ENCODE measurements at places on chromosomes 2 and 18.

DNA sequence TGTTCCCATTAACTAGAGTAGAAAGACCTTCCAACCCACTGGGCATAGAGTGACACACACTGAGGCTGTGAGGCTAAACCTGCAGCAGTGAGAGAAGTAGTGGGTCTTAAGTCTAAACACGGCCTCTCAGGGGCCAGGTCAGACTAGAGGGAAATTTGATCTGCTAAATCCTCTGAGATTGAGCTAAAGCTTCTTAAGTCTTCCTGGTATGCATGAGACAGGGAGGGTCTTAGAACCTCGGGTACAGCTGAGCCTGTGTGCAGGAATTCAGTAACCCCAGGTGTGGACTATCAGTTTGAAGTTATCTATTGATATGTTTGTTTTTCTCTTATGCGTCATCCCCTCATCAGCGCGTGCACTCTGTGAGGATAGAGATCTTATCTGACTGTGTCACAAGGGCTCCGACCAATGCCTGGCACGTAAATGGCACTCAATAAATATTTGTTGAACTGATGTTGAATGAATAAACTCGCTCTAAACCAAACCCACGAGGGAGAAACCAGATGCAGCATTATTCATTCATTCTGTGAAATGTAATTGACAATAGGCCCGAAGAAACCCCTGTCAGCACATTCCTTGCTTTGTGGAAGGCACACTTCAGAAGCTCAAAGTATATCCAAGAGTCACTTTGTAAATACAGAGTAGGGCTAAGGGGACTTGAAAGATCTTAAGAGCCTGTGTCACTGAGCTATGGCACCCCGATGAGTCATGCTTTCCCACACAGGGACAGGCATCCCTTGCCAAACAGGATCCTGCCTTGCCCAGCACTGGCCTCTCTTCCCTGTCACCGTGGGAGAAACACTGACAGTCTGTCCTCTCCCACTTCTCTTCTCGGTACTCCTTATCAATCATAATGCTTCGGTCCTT is 21.7 kb upstream of the RAB10 start:
- DNase-seq, result peak; percentile 51

GRCh38 chr2:120303177-120303576 is 42.8 kb upstream of the INHBB start:
- DNase-seq, result no peak

DNA sequence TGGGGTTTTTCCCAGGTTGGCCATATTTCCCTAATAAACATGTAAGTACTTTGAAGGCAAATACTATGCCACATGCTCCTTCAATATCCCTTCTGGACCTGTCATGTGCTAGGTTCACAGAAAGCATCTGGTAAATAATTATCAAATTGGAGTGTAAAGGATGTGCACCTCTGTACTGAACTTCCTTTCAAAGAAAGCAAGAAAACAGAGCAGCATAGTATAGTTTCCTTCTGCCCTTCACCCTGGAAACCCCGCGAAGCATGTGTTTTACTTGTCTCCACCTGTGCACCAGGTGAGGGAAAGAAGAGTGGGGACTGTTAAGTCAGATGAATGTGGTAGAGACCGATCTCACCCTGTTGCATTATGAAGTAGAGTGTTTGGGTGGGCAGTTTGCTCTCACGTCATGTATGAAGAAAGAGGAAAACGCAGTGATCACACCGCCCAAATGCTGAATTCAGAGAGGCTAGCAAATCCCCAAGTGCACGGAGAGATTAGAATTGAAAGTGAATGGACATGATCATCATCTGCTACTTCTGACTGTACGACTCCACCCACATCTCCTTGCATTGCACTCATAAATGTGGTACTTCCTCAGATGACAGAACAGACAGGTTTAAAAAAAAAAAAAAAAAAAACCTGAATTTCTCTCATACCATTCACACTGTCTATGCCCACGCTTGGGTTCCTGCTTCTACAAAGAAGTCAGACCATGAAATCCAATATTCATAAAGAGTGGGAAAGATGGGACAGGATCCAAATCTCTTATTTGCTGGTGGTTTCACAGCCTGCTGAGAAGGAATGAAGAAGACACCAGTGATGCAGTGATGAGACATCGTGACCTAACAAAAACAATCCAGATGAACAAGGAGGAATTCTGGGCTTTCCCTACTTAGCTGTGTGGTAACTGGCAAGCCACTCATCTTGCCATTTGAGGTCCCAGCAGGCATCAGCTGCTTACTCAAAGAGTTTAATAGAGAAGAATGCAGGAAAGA is 448.6 kb downstream of the BCL11A start:
- DNase-seq, result no peak

- DNase-seq, result no peak
These were observed 225.7 kb downstream of the EPHA4 start for GRCh38 chr2:221346411-221346810.

DNA sequence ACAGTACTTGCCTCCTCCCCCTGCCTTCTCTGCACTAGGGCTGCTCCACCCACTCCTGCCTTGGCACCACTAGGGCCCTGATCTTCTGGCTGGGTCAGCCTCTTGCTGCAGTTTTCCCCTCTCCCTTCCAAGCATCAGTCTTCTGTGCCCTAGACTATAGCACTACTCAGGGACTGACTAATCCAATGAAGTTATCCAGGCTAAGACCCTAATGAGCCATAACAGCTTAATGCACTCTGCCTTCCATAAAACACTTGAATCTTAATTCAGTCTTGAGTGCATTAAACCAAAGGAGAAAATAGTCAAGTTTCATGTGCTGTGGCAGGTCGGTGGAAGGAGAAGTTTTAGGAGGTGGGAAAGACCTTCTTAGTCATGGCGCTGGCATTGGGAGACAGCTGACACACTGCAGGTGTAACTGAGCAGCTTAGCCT is 95.7 kb downstream of the BIN1 start:
- no peak for DNase-seq

- DNase-seq, result peak; percentile 82
These were observed 20.5 kb upstream of the KIF1A start for GRCh38 chr2:240840435-240841060.

GRCh38 chr2:161625314-161625919 is 1.2 kb downstream of the SLC4A10 start:
- no peak for DNase-seq

- no peak for DNase-seq
These were observed 85.6 kb downstream of the VIT start for GRCh38 chr2:36781907-36782720.

- no peak for DNase-seq
These were observed 85.8 kb downstream of the CLHC1 start for GRCh38 chr2:55146263-55146662.

DNA sequence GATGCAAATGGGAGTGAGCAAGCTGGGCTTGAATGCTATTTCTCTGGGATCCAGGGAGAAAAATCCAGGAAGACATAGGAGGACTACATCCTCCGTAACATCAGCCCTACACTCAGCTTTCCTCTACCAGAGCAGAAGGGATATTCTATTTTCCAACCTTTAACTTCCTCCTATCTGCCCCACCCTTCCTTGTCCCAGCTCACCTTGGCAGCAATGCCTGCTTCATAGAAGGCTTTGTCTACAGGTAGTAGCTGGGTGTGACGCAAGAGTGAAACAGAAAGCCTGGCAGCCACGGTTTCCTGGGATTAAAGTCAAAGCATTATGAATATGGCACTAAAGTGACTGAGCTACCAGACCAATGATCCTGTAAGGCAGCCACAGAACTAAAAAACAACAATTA is 3.9 kb downstream of the KRTCAP3 start:
- no peak for DNase-seq

DNA sequence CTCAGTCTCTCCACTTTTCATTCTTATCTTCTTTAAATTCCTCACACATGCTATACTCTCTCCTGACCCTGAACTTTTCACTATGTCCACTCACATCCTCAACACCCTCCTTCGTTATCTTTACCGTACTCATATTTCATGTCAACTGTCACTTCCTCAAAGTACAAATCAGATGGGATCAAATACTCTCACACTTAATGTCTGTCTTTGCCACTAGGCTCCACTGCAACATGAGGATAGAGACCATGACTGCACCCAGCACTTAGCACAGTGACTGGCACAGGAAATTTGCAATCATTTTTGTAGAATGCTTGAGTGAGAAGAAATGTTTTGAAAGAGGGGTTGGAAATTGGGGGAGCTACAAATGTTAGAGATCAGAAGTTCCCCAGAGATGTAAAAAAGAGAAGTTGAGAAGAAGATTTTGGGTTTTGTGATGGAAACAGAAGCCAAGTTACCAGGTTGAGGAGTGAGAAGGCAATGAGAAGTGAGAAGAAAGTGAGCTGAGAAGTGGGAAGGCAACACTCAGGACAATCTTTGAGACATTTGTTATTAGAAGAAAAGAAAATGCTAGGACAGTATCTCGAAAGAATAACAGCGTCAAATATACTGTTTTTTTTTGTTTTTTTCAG is 87.0 kb downstream of the CCDC141 start:
- no peak for DNase-seq

DNA sequence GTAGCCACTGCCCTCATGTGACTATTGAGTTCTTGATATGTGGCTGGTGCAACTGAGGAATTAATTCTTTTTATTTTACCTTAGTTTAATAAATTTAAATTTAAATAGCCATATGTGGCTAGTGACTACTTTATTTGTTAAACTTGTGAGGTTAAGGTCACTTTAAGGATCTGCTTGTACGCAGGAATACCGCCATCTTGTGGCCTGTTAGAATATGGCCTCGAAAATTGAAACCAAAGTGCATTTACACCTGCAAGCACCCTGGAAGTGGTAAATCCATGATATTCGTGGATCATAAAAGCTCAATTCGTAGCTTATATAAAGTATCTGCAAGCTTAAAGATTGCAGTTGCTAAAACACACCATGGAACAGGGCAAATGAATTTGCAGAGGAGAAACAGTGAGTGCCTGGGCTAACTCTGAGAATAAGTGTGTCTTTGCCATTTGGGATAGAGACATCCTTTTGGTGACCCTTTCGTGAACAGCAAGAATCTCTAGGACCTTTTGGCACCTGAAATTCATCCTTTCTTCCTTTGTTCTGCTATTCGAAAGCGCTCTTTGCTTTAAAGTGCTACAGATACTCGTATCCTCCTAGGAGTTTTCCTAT is 59.9 kb upstream of the REG3A start:
- peak; percentile 4 for DNase-seq

DNA sequence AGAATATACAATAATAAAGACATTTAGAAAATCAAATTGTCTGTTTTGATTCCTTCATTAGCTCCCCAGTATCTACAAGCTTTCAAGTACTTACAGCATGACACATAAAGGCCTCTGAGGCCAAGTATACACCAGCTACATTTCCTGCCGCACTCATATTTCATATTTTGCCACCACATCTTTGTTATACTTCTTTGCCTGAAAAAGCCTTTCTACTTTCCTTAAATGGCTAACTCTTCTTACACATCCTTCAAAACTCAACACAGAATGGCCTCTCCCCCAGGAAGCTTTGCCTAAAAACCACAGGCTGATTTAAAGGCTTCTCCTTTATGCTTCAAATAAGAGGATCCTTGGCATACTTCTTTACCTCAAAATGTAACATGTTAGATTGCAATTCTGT is 4.5 kb downstream of the STK17B start:
- no peak for DNase-seq

GRCh38 chr2:48694149-48694548 is 61.4 kb downstream of the LHCGR start:
- DNase-seq, result no peak

- no peak for DNase-seq
These were observed at the start of gene GPR75 for GRCh38 chr2:53859206-53860181. GPR75 (minus strand) TSS chr2:53859967; CDS start chr2:53854756, 5,211 bp downstream.

DNA sequence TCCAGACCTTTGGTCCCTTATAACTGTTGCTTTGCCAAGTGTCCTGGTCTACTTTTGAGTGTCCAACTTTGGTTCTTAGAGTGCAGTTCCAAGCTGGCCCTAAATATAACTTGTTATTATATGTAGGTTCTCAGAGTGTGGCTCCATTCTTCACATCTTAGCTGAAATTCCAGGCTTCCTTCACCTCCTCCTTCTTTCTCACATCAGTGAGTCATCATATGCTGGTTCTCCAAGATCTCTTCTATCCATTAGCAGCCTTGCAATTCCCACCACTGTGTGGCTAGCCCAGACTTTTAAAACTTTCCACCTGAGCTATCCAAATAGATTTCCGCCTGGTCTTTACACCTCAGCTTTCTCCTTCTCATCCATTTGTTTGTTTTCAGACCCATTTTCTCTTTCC is 12.6 kb upstream of the CXCR4 start:
- DNase-seq, result no peak

GRCh38 chr2:60963190-60963589 is 54.3 kb upstream of the PEX13 start:
- DNase-seq, result no peak
